Cardiac atrium fibroblast (primary cell): ENCODE measurements at places on chromosomes 5 and 9. TPM values are rescaled to one million over a fixed set of nuclear protein-coding genes. Genes with fewer than 3 reads are reported as not detected.

The SAXO1 gene
- not detected in 2 replicates for total RNA-seq

The EXOC3 gene
- total RNA-seq: 16.4 and 27.6 TPM in 2 replicates

The EGFL7 gene
- 189 and 232 TPM in 2 replicates for total RNA-seq

The DMRT3 gene
- total RNA-seq: not detected in 2 replicates

The FGF1 gene
- total RNA-seq: 1.8 and 37.7 TPM in 2 replicates

The CDH10 gene
- total RNA-seq: 0.16 TPM in 1 of 2 replicates, not detected in the other

The PLPPR1 gene
- not detected in 2 replicates for total RNA-seq

The IFNB1 gene
- not detected in 2 replicates for total RNA-seq

The BARHL1 gene
- total RNA-seq: not detected in 2 replicates
